Right lung (tissue), 10 donors: ENCODE measurements at places on chromosomes 16 and 17. TPM values are rescaled to one million over a fixed set of nuclear protein-coding genes. Genes with fewer than 3 reads are reported as not detected.

DNA sequence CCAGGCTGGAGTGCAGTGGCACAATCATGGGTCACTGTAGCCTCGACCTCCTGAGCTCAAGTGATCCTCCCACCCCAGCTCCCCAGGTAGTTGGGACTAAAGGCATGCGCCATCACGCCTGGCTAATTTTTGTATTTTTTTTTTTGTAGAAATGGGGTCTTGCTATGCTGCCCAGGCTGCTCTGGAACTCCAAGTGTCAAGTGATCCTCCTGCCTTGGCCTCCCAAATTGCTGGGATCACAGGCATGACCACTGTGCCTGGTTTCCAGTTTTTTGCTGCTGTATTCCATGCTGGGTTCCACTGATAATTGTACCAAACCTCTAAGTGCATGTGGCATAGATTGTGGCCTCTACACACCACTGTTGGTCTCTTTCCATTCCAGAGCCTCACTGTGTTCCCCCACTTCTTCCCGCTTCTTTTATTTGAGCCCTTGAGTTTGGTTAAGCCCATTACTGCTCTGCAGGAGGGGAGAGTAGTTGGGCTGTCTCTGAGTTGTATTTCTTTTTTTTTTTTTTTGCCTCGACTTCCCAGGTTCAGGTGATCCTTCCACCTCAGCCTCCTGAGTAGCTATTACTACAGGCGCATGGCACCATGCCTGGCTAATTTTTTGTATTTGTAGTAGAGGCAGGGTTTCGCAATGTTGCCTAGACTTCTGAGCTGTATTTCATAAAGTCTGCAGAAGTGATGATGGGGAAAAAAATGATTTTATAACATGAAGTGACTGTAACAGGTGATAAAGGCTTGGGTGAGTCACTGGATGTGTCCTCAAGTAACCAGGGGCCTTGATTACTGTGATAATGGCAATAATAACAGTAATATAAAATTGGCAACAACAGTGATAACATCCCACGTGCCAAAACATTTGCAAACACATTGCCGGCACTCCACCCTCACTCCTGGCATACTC is 30.0 kb downstream of the EEF2K start:
- DNase-seq, result no peak

DNA sequence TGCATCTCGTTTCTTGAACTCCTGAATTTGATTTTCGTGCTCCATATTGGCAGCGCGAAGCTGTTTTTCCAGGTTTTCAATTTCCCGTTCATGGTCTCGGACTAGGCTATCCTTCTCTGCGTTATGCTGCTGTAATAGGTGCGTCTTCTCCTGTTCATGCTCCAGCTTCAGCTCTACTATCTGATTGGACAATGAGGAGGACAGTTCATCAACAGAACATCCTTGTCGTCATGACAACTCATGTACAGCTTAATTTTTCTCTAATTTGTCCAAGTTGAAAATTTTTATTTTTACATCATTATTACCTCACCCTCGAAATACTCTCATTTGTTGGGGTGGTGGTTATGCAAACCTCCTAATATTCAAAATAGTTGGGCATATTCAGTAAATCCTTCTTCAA is 289.8 kb downstream of the CEP112 start:
- DNase-seq, result no peak

DNA sequence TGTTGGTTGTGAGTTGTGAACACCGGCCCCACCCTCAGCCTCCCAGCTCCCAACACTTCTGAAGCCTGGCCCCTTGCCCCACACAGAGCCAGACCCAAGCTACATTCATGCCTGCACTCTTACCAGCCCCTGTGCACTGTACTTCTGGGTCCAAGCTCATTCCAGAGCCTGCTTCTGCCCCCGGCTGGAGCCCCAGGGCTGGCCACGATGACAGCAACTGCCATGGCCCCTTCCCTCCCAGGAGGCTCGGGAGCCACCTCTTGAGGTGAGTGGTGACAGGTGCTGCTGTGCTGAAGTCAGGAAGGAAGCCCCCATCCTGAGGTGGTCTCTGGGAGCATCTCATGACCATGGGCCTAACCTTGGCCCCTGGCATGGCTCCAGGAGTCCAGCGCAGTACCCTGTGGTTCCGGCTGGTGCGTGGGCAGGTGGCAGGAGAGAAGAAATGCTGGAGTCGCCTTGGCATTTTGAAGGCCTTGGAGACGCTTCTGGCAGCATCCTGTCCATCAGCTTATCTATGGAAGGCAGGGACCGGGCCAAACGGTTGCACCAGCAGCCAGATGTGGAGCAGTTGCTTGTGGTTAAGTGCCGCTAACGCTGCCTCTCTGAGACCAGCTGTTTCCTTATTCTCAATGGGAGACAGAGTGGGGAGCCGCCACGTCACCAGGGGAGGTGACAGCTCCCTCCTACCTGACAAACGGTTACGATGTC is 3.9 kb upstream of the CDT1 start:
- no peak for DNase-seq

- peak; percentile 45 for DNase-seq
Measured at GRCh38 chr17:3440451-3440850, 6.8 kb upstream of the OR1E2 start.

- DNase-seq, result peak; percentile 75
Measured at GRCh38 chr17:29722411-29723198, 99.9 kb upstream of the CORO6 start.

GRCh38 chr16:67426950-67427349 is 4.0 kb upstream of the HSD11B2 start:
- DNase-seq, result no peak

GRCh38 chr17:77318021-77318420 is 177.3 kb downstream of the SEC14L1 start:
- DNase-seq, result no peak

- no peak for DNase-seq
Measured at GRCh38 chr16:12951392-12951791, 50.0 kb downstream of the SHISA9 start.

DNA sequence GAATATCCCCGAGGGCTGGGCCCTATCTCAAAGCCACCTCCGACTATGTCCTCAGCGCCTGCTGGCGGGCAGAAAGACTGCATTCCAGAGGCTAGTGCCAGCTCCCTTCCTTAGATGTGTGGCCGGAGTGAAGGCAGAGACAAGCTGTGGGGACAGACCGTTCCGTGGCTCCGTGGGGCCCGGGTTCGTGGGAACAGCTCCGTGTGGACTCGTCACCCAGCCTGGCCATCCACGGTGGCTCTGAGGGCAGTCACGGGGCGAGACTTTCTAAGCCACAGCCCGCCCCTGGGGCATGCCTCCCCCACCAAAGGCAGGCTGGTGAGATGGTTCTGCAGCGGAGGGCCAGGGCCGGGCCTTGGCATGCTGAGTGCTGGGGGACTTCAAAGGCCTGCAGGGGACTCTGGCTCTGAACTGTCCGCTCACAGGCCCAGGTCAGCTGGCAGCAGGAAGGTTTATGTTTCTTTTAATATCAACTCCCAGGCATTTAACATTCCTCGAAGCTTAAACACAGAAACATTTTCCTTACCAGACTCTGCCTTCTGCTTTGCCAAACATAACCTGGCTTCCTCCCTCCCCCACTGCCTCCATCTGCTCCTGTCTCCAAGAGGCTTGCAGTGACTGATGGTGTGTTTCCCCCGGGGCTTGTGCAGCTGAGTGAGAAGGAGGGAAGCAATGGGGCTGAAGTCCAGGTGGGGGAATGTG is 50.4 kb downstream of the TIMM22 start:
- DNase-seq, result no peak

DNA sequence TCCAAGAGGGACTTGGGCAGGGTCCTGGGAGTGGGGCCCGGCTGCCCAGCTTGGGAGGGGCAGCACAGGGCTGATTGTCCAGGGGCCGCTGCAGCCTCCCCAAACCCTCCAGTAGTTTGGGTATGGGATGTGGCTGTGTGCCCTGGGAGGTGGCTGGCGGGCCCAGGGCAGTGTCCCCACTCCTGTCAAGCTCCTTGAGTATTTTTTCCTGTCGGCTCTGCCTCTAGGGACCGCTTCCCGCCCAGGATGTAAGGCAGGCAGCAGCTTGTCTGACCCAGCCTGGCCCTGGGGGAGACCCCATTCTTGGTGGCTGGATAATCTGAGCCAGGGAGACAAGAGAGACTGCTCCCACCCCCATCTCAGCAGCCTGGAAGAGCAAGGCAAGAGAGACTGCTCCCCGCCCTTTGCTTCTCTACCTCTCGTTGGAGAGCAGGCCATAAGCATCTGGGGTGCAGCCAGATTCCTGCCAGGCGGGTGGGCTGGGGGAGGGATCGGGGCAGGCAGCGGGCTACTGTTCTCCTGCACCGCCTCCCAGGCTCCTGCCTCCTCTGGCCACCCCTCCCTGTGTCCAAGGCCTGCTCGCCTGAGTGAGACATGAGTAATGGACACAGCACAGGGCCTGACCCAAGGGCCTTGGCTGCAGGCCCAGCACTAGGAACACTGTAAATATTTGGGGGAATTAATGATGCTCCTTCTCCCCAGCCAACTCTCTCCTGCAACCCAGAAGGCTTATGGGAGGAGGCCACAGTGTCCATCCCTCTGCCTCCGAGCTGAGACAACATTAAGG is 18.4 kb upstream of the ITGA3 start:
- DNase-seq, result no peak

- no peak for DNase-seq
Measured at GRCh38 chr17:3944485-3945388, 19.5 kb downstream of the ATP2A3 start.

GRCh38 chr17:37490638-37491614 is 1.2 kb downstream of the DUSP14 start:
- peak; percentile 17 for DNase-seq

DNA sequence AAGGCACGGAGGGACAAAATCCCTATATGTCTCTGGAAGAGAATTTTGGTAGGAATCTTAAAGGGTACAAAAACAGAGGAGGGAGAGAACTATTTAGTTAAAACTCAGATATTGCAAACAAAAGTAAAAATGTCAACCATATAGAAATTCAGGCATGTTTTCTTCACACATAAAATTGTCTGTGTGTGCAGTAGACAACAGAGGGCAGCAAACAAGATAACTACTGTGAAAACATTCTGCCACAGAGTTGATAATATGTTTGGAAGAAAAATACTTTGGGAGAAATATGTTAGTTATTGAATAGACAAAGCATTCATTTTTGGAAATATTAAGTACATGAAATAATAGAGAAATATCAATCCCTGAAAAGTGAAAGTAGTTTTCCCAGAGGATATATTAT is 56.2 kb downstream of the SNX11 start:
- DNase-seq, result no peak

DNA sequence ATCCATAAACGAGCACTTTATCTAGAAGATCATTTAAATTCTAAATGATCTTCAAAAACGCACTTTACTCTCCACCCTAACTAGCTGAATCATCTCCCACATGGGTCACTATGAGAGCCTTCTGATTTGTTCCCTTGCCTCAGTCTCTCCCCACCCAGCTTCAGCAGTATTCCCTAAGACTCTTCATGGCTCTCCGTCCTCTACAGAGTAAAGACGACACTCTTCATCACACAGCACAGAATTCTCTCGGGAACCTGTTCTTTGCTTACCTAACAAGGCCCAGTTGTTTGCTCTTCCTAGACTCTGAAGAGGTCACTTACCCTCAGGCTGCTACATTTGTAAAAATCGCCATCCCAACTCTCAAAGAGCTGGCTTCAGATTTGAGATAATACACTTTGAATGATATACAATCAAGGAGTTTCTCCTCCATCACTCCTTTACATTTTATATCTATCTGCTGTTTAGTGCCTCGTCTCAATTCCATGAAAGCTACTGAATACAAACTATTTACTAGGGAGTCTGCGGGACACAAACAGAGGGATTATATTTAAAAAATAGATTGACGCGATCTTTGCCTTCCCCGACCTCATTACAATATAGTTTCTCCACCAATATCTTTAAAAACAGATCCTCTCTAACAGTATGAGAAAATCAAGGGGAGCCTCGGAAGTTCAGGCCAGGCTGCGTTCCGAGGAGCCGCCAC is 511 bp upstream of the LIG3 start:
- no peak for DNase-seq

GRCh38 chr17:65261682-65262636 is 124.8 kb downstream of the RGS9 start:
- no peak for DNase-seq

Gene TBC1D3G
- not detected for polyA plus RNA-seq

Gene LRRC36
- polyA plus RNA-seq, result 60.5 TPM

Gene CLEC18A
- polyA plus RNA-seq, result 0.78 TPM

Gene RNF40
- 92.5 TPM for polyA plus RNA-seq
